T-cell (primary cell): ENCODE measurements at places on chromosomes 13 and 19.

DNA sequence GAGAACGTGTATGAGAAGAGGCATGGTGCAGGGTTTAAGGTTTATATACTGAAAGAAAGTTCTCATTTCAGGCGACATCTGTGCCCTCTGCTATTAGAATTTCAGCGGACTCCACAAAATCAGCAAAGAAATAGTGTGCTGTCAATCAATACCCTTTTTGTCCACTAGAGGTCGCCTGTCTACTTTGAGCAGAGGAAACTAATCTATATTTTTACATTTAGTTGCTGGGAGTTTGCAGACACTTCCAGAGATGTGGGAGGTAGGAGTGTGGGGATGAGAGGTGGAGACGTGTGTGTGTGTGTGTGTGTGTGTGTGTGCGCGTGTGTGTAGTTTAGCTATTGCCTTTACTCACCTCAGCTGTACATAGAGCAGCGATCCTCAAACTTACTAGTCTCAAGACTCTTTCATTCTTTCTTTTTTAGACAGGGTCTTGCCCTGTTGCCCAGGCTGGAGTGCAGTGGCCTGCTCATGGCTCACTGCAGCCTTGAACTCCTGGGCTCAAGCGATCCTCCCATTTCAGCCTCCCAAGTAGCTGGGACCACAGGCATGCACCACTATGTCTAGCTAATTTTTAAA is 9.7 kb downstream of the INAFM1 start:
- no peaks in the 10 kb centered on the region for H3K4me1 ChIP-seq
- H3K27ac ChIP-seq = no peak overlapping the region

- H3K4me1 ChIP-seq = peaks cover 13% of the 10 kb centered on the region
- H3K36me3 ChIP-seq = peaks cover 16% of the 10 kb centered on the region
- DNase-seq = no peak
- H3K4me3 ChIP-seq = no peak overlapping the region
- H3K27me3 ChIP-seq = no peaks in the 10 kb centered on the region
Observed at GRCh38 chr19:18915639-18916038, 3.5 kb downstream of the COPE start.

DNA sequence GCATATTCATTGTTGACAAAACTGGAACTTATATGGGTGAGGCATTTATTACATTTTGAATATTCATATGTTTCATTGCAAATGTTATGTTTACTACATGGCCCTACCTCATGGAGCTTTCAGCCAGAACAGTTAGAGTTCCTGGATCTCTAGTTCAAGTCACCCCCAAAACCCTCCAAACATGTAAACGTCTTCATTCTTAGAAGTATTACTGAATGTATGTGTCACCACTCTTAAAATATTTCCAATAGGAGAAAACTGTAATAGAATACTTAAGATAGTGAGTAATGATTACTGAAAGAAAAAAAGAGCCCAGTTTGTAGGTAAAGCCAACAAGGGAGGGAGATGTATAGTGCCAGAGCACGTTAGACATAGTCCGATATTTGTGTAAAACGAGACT is 23.5 kb downstream of the URI1 start:
- DNase-seq = no peak
- H3K4me1 ChIP-seq = peaks cover 23% of the 10 kb centered on the region
- H3K27me3 ChIP-seq = no peaks in the 10 kb centered on the region
- H3K27ac ChIP-seq = no peak overlapping the region
- H3K36me3 ChIP-seq = no peaks in the 10 kb centered on the region

DNA sequence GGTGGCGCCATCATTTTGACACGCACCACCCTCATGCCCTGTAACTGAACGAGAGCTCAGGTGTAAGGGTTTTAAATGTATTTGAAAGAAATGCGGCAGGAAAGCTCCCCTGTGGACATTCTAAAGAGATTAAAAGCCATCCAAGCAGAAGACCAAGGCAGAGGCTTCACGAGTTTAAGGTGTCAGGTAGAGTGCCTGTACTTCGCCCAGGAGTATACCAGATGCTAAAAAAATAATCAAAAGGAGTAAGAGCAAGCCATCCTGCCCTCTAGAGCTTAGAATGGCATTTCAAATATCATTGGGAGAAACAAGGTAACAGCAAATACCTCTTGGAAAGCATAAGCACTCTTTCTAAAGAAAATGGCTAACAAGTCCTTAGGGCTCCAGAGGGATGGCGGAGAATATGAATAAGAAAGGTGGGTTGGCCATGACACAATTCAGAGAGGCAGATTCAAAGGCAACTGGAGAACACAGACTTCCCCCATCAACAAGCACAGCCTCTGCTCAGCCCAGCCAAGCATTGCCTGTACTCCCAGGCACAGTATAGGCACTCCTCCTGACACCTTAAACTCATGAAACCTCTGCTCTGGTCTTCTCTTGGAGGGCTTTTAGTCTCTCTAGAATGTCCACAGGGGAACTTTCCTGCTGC is 447.6 kb downstream of the SUCLA2 start:
- H3K4me3 ChIP-seq = no peak overlapping the region
- DNase-seq = no peak
- no peaks in the 10 kb centered on the region for H3K4me1 ChIP-seq
- no peaks in the 10 kb centered on the region for H3K36me3 ChIP-seq

DNA sequence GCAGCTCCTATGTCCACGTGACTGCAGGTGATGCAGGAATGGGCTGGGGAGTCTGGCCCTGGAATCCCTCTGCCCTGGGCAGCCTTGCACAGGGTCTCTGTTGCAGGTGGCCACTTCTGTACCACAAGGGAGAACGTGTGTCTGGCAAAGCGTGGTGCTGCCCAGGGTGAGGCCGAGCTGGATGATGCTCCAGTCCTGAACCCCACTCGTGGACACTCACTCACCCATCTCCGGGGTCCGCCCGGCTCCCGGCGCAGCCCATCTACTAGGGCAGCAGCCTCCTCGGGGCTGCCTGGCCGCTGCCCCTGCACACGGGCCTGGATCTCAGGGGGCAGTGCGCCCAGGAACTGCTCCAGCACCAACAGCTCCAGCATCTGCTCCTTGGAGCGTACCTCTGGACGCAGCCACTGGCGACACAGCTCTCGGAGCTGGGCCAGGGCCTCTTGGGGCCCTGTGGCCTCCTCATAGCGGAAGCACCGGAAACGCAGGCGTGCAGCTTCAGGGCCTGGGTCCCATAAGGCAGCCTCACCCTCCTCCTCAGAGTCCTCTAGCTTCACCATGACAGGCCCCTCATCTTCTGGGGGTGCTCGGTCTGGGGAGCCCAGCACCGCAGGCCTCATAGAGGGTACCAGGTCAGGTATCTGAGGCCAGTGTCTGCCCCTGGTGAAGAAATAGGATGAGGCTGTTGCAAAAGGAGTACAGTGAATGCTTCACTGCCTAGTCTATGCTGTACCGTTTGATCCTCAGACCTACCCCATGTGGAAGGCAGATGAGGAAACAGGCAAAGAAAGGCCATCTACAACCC is 2.2 kb downstream of the MZF1 start:
- H3K27me3 ChIP-seq = no peaks in the 10 kb centered on the region
- no peak overlapping the region for H3K27ac ChIP-seq
- no peak for DNase-seq
- H3K4me3 ChIP-seq = no peak overlapping the region
- peaks cover 12% of the 10 kb centered on the region for H3K36me3 ChIP-seq

DNA sequence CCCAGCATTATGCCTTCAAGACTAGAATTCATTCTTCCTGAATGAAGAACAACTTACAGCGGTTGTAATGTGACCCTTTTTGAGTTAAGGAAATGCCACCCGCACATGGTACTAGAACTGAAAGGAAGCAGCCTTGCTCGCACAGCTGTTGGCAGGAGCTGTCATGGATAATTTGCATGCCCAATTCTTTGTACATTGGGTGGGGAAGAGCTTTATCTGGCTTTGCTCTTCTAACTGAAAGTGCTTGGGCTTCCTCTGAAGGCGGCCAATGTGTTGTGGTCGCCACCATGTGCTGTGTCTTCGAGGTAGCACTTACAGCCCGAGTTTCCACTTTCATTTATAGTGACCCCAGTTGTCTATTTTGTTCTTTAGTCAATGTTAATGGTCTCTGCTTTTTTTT is 3.4 kb downstream of the CCNE1 start:
- no peak overlapping the region for H3K4me3 ChIP-seq
- peaks cover 2% of the 10 kb centered on the region for H3K36me3 ChIP-seq
- no peak for DNase-seq
- H3K27ac ChIP-seq = no peak overlapping the region
- no peaks in the 10 kb centered on the region for H3K27me3 ChIP-seq
- no peaks in the 10 kb centered on the region for H3K4me1 ChIP-seq

- H3K27ac ChIP-seq = no peak overlapping the region
- H3K4me3 ChIP-seq = no peak overlapping the region
- H3K4me1 ChIP-seq = no peaks in the 10 kb centered on the region
- no peaks in the 10 kb centered on the region for H3K27me3 ChIP-seq
- no peak for DNase-seq
Observed at GRCh38 chr13:43760257-43760656, 26.5 kb downstream of the ENOX1 start.

DNA sequence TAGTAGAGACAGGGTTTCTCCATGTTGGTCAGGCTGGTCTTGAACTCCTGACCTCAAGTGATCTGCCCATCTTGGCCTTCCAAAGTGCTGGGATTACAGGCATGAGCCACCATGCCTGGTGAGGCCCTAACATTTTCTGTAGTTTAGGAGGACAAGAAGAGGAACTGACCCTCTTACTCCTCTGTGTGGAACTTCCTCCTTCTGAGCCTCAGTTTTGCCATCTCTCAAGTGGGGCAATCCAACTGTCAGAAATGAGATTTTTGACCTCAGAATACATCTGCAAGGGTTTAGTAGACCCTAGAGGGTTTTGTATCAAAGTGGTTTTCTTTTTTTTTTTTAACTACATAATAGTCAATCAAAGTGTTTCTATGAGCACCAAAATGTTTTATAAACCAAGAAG is 2.4 kb downstream of the DKKL1 start:
- H3K4me1 ChIP-seq = peaks cover 7% of the 10 kb centered on the region
- H3K36me3 ChIP-seq = no peaks in the 10 kb centered on the region
- no peak overlapping the region for H3K4me3 ChIP-seq
- peaks cover 75% of the 10 kb centered on the region for H3K27me3 ChIP-seq

- H3K27me3 ChIP-seq = no peaks in the 10 kb centered on the region
- H3K4me1 ChIP-seq = peaks cover 2% of the 10 kb centered on the region
- no peak overlapping the region for H3K27ac ChIP-seq
- no peak for DNase-seq
- H3K4me3 ChIP-seq = no peak overlapping the region
Observed at GRCh38 chr19:53389571-53389970, 5.4 kb upstream of the ZNF765 start.

DNA sequence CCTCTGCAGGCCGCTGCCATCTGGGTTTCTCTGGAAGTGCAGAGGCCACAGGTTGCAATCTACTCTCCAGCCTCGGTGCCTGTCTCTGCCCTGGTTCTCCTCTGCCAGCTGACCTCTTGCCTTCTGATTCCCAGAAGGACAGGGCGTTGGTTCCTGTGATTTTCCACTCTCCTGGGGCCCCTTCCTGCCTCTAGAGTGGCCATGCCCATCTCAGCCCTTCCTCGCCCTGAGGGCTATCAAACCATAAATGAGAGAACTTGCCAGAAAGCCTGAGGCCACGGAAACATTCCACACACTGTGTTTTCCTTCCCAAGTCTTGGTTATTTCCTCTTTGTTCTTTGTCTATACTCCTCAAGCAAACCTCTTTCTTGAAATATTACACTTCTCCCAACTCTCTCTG is 146.2 kb downstream of the SHISA2 start:
- H3K4me1 ChIP-seq = peaks cover 43% of the 10 kb centered on the region
- H3K36me3 ChIP-seq = no peaks in the 10 kb centered on the region
- no peak for DNase-seq
- peak overlapping the region; percentile 23 for H3K4me3 ChIP-seq
- H3K27ac ChIP-seq = peak overlapping the region; percentile 64
- H3K27me3 ChIP-seq = no peaks in the 10 kb centered on the region

DNA sequence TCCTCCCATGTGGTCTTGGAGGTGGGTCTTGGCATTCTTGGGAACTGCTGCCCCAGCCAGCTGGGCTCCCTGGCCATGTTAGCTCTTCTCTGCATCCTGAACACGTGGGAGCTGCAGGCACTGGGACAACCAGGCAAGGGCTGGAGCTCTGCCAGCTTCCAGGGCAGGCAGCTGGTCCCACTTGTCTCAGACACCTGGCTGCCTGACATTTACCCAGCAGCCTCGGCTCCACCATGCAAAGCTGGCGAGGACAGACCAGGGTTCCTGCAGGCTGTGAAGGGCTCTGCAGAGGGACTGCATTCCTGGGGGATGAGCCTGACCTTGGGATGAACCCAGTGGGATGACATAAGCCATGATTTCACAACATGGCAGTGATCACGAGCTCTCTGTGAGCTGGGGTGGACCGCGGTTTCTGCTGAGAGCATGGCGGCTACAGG is 99.0 kb upstream of the TSHZ3 start:
- no peaks in the 10 kb centered on the region for H3K4me1 ChIP-seq
- H3K4me3 ChIP-seq = no peak overlapping the region
- no peak overlapping the region for H3K27ac ChIP-seq
- no peaks in the 10 kb centered on the region for H3K36me3 ChIP-seq
- no peak for DNase-seq

GRCh38 chr13:32504263-32504662 is 34.3 kb downstream of the N4BP2L2 start:
- H3K36me3 ChIP-seq = peaks cover 12% of the 10 kb centered on the region

DNA sequence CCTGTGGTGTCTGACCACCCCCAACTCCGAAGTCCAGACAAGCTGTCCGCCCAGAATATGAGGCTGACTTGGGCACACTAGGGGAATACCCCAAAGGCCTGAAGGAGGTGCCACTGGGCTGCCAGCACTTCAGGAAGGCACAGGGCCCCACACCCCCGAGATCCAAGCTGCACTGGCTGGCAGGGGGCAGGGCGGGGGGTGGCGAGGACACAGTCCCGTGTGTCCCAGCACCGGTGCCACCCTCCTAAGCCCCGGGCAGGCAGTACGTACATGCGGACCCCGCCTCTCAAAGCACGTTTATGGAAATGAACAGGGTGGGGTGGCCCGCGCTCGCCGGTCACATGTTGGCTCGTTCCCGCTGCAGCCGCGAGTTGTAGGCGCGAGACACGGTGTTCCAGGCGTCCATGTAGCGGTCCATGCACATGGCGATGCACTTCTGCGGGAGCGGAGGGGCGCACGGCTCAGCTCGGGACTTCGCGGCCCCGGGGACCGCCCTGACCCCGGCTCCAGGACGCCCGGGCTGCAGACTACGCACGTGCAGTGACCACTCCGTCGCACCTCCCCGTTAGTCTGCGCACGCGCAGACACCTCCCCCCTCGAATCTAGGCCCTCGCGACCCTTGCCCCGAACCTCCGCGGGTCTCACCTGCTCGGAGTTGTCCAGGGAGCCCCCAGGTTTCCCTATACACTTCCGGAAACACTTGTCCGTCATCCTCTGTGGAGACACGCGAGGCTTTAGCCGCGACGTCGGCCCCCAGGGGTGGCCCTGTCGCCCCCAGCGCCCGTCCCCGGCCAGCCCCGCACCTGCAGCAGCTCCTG is 566 bp downstream of the TIMM13 start:
- peak overlapping the region; percentile 96 for H3K27ac ChIP-seq
- peak overlapping the region; percentile 65 for H3K4me3 ChIP-seq
- peaks cover 8% of the 10 kb centered on the region for H3K4me1 ChIP-seq
- peaks cover 7% of the 10 kb centered on the region for H3K36me3 ChIP-seq
